ENCODE measurements at places on chromosomes 6 and 20.

DNA sequence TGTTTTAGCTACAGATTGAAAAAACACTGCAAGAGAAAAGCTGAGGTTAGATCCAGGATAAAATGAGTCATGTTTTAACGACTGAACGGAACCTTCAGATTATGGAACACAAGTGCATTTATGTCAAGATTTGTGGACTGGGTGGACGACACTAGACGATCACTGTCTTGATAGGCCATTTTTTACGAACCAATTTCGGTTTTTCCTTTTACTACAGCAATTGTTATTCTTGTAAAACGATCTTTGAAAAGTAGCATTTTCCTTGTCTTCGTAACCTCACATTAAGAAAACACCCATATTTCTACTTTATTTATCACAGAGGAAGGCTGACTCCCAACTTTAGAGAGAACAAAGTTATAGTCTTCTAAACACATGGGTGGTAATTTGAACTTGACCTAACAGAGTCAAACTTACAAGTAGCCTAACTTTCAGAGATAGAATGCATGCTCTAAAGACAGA is 294.2 kb upstream of the TCF21 start:
- DNase-seq: no peak

DNA sequence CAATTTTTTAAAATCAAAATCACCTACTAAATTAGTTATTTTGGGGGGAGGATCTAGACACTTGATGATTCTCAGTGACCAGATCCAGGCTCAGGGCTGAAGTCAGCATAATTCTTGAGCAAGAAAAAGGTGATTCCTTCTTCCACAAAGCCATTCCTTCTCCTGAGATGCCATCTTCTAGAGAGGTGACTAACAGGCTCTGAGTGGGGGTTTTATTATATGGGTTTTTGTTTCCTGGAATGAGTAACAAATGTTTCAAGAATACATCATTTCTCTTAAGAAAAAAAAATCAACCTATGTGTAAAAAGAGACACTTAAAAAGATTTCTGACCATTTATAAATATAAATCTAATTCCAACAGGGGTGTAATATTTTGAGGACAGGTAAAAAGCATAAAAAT is 154.3 kb downstream of the NFATC2 start:
- no peak for DNase-seq

GRCh38 chr6:158333094-158333493 is 20.8 kb downstream of the TULP4 start:
- no peak for DNase-seq

- no peak for DNase-seq
Measured at GRCh38 chr6:115830895-115831294, 229.8 kb downstream of the FRK start.

Data from activated T-cell treated with anti-CD3 and anti-CD28 coated beads for 4 hours (primary cell).